Tibial nerve (tissue), 4 donors: ENCODE measurements at places on chromosomes 4 and X.

GRCh38 chrX:20414066-20414465 is 147.4 kb upstream of the RPS6KA3 start:
- DNase-seq = no peak

DNA sequence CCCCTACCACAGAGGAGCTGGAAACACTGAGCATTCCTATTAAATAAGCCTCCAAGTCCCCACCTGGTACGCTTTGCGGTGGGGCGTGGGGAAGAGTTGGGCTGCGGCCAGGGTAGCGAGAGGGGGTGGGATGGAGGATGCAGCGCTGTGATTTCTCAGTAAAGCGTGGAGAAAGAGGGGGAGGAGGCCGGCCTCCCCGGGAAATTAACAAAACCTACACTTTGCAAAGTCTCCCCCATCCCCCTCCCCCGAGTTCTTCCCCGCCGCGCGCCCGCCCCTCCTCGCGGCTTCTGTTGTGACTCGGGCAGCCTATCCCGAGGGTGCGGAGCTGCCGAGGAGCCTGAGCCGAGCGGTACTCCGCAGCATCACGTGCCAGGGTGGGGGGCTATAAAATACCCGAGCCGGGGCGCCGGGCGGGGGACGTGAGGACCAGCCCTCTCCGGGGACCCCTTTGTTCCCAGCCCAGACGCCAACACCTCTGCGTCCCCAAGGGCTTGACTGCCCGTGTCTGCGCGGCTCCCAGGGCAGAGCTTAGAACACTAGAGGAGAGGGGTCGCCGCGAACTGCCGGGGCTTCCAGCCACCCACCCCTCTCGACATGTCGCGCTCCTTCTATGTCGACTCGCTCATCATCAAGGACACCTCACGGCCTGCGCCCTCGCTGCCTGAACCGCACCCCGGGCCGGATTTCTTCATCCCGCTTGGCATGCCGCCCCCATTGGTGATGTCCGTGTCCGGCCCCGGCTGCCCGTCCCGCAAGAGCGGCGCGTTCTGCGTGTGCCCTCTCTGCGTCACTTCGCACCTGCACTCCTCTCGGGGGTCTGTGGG is at the start of gene GSX2:
Gene GSX2, plus strand, starts transcription at position 416 of the 827 bp plus-strand sequence. Its CDS starts 182 bp downstream, at position 598.
- no peak for DNase-seq

- DNase-seq = no peak
These were observed 26.4 kb upstream of the PNMA3 start for GRCh38 chrX:153029875-153030274.

- DNase-seq = no peak
These were observed 119.6 kb upstream of the BANK1 start for GRCh38 chr4:101670897-101671296.

GRCh38 chr4:140790765-140791164 is 34.6 kb upstream of the TBC1D9 start:
- no peak for DNase-seq

GRCh38 chrX:29461039-29461438 is 754.3 kb upstream of the MAGEB2 start:
- no peak for DNase-seq

GRCh38 chr4:1994938-1995337 is 13.8 kb downstream of the NELFA start:
- DNase-seq = no peak

DNA sequence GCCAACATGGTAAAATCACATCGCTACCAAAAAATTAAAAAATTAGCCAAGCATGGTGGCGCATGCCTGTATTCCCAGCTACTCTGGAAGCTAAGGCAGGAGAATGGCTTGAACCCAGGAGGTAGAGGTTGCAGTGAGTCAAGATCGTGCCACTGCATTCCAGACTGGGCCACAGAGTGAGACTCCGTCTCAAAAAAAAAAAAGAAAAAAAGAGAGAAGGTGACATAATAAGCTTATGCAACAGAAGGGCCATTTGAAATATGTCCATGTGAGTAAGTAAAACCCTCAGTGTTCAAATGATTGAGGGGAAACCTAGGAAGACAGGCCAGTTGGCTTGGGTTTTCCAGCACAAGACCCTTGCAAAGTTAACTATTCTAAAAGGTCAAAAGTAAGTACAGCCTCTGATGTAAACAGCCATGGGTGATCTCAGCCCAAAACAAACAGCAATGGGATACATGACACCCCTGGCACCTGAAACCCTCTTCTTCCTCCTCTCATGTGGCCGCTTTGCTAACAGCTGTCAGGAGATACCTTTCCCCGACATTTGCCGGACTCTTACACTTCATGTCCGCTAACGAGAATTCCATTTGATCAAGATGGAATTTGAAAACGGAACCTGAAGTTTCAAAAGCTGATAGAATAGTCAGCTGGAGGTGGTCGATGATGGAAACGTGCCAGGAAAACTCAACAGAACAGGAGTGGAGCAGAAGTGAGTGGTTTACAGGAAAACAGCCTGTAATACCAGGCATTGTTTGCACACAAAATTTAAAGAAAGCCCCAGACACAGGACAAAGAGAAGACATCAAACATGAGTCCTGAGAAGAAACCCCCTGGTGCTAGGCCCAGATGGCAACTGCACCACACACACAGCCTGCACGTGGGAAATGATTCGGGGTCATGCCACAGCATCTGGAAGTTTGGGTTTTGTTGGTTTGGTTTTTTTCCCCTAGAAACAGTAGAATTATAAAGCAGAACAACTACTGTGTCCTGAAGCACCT is 93.0 kb upstream of the STS start:
- DNase-seq = no peak

DNA sequence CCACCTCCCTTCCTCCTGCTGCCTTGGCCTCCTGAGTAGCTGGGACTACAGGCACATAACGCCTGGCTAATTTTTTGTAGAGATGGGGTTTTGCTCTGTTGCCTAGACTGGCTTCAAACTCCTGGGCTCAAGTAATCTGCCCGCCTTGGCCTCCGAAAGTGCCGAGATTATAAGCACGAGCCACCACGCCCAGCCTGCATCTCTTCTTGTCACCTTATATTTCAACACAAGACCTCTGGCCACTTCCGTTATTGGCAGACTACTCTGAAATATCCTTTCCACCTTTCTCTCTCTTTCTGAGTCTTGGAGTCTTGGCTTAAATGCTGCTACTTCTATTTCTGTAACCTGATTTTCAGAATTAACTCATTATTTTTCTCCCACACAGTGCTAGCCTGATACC is 5.6 kb downstream of the KIAA0232 start:
- DNase-seq = no peak

DNA sequence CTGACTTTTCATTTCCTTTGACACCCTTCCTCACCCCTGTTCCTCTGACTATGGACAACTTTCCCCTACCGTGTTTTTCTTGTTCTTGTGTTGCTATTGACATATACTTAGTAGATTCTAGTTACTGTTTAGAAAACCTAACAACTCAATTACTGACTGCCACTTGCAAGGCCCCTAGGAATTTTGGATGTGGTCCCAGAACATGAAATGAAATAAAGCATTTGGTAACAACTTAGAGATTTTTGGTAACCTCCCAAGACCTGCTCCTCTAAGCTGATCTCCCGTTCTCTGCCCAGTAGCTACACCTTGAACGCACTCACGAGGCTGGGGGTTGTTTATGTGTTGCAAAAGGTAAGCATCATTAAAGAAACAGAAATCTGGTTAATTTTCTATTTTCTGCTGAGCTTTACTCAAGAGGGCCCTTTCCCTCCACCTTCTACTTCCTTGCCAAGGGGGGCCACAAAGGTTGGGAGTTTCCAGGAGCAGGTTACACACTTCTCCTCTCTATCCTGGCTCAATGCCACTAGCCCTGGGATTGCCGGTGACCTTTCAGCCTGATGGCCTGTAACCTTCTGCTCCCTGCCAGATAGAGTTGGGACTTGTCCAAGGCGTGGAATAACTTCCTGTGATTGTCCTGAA is 20.5 kb downstream of the GAB3 start:
- no peak for DNase-seq

- no peak for DNase-seq
These were observed 3.5 kb downstream of the SH3KBP1 start for GRCh38 chrX:19883878-19884277.

GRCh38 chr4:163603257-163603656 is 108.8 kb downstream of the TMA16 start:
- DNase-seq = no peak

GRCh38 chrX:41711021-41711667 is 12.8 kb upstream of the GPR82 start:
- no peak for DNase-seq
